M059J (cell line): ENCODE measurements at places on chromosomes 12 and 14. TPM values are rescaled to one million over a fixed set of nuclear protein-coding genes. Genes with fewer than 3 reads are reported as not detected.

OR6C68 gene
- not detected in 2 replicates for total RNA-seq

SLC17A8 gene
- not detected in 2 replicates for total RNA-seq

SYNDIG1L gene
- not detected in 2 replicates for total RNA-seq

NTS gene
- 0.15 TPM in 1 of 2 replicates, not detected in the other for total RNA-seq

PLXNC1 gene
- total RNA-seq = 0.20 and 3.4 TPM in 2 replicates

SERPINA10 gene
- total RNA-seq = not detected in 2 replicates

PZP gene
- total RNA-seq = not detected in 2 replicates

CHMP4A gene
- total RNA-seq = 36.5 and 44.8 TPM in 2 replicates

CLEC4C gene
- total RNA-seq = not detected in 2 replicates

MDGA2 gene
- not detected in 2 replicates for total RNA-seq

DBX2 gene
- total RNA-seq = not detected in 2 replicates

TGM1 gene
- total RNA-seq = 0.05 and 0.12 TPM in 2 replicates

METTL1 gene
- 8.4 and 12.4 TPM in 2 replicates for total RNA-seq

TAS2R9 gene
- total RNA-seq = not detected in 2 replicates

NUBPL gene
- total RNA-seq = 6.2 and 11.8 TPM in 2 replicates

CEBPE gene
- not detected in 2 replicates for total RNA-seq

EFCAB11 gene
- total RNA-seq = 11.9 and 27.0 TPM in 2 replicates

SPIC gene
- not detected in 2 replicates for total RNA-seq

CLEC4D gene
- total RNA-seq = not detected in 2 replicates

SERPINA5 gene
- 0.05 TPM in 1 of 2 replicates, not detected in the other for total RNA-seq

HHIPL1 gene
- 0.15 and 1.2 TPM in 2 replicates for total RNA-seq

INHBC gene
- total RNA-seq = not detected in 2 replicates

KRT6A gene
- total RNA-seq = not detected in 2 replicates

GLIPR1L1 gene
- not detected in 2 replicates for total RNA-seq

LAG3 gene
- total RNA-seq = not detected in 2 replicates

KRT3 gene
- total RNA-seq = not detected in 2 replicates

FITM1 gene
- total RNA-seq = 0.27 TPM in 1 of 2 replicates, not detected in the other

TNFAIP2 gene
- 89.3 and 135 TPM in 2 replicates for total RNA-seq

ARHGDIB gene
- total RNA-seq = 14.9 and 17.7 TPM in 2 replicates

GPR68 gene
- total RNA-seq = 0.71 and 1.6 TPM in 2 replicates

LMNTD1 gene
- 0.32 and 2.2 TPM in 2 replicates for total RNA-seq

GLI1 gene
- total RNA-seq = 1.5 TPM in 1 of 2 replicates, not detected in the other

KLRC4 gene
- total RNA-seq = not detected in 2 replicates

GRIP1 gene
- 0.12 and 2.9 TPM in 2 replicates for total RNA-seq

LRRC10 gene
- not detected in 2 replicates for total RNA-seq

TBX5 gene
- total RNA-seq = not detected in 2 replicates

MAP1LC3B2 gene
- total RNA-seq = 0.67 TPM in 1 of 2 replicates, not detected in the other

C3AR1 gene
- total RNA-seq = 0.47 and 1.3 TPM in 2 replicates

AQP2 gene
- not detected in 2 replicates for total RNA-seq

GARIN6 gene
- not detected in 2 replicates for total RNA-seq

PPM1H gene
- total RNA-seq = 5.2 and 9.2 TPM in 2 replicates

NXPH4 gene
- 3.1 and 6.8 TPM in 2 replicates for total RNA-seq

LYZ gene
- not detected in 2 replicates for total RNA-seq

TIMELESS gene
- total RNA-seq = 6.5 and 11.9 TPM in 2 replicates

ACVRL1 gene
- total RNA-seq = 0.10 and 1.2 TPM in 2 replicates

SERPINA9 gene
- not detected in 2 replicates for total RNA-seq

PRR4 gene
- total RNA-seq = not detected in 2 replicates

ANKRD33 gene
- total RNA-seq = not detected in 2 replicates

PIANP gene
- total RNA-seq = 0.12 TPM in 1 of 2 replicates, not detected in the other

CCT2 gene
- total RNA-seq = 215 and 244 TPM in 2 replicates

SIX6 gene
- not detected in 2 replicates for total RNA-seq

FGD6 gene
- total RNA-seq = 5.4 and 7.5 TPM in 2 replicates

CS gene
- total RNA-seq = 120 and 153 TPM in 2 replicates

OR6C2 gene
- not detected in 2 replicates for total RNA-seq

TAS2R7 gene
- total RNA-seq = not detected in 2 replicates

TTC6 gene
- not detected in 2 replicates for total RNA-seq
